ENCODE measurements at places on chromosomes 16 and 17.

- DNase-seq = no peak
Measured at GRCh38 chr16:81480606-81481206, 36.1 kb downstream of the CMIP start.

- peak; percentile 9 for DNase-seq
Measured at GRCh38 chr17:48441231-48441711, 11.3 kb upstream of the SKAP1 start.

DNA sequence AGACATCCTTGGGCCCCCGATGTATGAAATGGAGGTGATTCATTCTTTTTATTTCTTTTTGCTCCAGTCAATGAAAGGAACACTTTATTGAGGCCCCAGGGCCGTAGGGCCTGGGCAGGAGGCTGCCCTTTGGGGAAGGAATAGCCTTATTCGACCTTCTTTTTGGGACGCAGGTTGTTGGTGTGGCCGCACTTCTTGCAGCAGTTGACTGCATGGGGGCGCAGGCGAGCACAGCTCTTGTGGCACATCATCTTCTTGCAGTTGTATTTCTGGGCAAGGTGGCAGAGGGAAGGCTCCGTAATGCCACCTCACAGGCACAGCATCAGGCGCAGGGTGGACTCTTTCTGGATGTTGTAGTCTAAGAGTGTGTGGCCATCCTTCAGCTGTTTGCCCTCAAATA lies 50.9 kb downstream of the SIAH1 start:
- no peak for DNase-seq

- no peak for DNase-seq
Measured at GRCh38 chr16:85418978-85419491, 194.1 kb upstream of the GSE1 start.

DNA sequence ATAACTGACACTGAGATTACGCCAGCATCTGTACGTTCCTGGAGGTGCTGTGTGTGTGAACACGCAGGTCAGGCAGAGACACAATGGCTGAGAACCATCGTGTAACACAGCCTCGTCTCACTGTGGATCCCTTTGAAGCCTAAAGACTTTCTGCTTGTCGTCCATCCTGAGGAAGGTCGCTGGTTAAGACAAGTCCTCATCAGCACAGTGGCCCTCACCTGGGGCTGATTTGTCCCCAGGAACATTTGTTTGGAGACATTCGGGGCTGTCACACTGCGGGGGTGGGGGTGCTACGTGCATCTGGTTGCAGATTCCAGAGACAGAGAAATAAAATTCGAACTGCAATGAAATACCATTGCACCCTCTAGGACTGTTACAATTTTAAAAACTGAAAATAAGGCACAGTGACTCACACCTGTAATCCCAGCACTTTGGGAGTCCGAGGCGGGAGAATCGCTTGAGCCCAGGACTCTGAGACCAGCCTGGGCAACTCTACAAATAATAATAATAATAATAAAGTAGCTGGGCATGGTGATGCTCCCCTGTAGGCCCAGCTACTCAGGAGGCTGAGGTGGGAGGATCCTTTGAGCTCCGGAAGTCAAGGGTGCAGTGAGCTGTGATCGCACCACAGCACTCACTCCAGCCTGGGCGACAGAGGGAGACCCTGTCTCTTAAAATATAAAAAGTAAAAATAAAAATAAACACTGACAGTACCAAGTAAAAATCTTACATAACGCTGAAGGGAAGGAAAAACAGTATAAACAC lies 112.0 kb upstream of the METRNL start:
- DNase-seq = no peak

DNA sequence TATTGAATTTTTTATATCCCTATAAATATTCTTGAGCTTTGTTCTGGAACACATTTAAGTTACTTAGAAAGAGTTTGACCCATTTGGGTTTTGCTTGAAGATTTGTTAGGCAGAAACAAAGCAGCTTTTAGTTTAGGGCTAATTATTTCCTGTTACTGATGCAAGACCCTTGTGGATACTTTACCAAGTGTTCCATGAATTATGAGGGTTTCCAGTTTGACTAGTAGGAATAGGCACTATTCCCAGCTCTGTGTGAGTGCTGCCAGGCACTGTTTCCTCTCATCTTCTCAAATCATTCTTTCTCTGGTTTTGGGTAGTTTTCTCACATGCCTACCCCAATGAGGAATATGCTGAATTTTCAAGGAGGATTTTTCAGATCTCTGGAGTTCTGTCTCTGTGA lies 80.0 kb downstream of the SPACA3 start:
- DNase-seq = no peak

DNA sequence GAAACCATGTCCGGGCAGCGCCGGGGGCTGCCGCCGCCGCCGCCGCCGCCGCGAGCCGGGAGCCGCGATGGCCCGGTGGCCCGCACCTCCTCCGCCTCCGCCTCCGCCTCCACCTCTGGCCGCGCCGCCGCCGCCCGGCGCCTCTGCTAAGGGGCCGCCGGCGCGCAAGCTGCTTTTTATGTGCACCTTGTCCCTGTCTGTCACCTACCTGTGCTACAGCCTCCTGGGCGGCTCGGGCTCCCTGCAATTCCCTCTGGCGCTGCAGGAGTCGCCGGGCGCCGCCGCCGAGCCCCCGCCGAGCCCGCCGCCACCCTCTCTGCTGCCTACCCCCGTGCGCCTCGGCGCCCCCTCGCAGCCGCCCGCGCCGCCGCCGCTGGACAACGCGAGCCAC lies 587 bp downstream of the HS3ST4 start:
- DNase-seq = no peak

DNA sequence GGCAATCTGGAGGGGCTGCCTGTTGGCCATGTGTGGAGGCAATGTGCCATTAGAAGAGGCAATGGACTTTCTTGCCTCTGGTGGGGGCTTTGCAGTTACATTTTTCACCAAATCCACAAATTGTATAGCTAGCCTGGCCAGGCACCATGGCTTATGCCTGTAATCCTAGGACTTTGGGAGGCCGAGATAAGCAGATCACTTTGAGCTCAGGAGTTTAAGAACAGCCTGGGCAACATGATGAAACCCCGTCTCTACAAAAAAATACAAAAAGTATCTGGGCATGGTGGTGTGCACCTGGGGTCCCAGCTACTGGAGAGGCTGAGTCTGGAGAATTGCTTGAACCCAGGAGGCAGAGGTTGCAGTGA lies 2.7 kb upstream of the RNF112 start:
- DNase-seq = no peak

DNA sequence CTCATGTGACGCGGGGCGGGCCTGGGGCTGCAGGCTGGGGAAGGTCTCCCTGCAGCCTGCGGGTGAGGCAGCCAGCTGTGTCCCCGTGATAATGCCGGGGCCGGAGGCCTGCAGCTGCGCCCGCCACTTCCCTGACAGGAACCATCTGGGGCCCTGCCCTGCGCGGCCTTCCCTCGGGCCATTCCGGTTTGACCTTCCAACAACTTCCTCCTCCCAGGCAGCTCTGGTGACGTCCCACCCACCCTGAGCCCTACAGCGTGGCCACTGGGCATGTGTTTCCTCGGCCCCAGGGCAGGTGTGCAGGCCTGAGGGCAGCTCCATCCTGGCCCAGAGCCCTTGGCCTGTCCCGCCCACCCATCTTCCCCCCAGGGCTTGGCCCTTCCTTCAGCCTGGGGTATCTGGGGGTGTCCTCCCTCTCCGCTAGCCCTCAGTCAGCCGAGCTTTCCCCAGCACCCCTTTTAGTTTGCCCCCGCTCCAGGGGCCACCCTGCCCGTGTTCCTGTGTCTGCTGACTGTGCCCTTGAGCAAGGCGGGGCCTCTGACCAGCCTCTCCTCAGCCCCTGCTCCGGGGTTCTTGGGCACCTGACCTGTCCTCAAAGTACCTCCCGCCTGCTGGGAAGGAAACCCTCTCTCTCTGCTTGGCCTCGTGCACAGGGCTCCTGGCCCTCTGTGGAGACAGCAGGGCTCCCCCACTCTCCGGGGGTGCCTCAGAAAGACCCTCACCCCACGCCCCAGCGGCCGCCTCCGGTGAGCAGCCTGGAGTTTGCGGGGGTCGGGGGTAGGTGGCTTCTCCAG lies at the start of gene CBFA2T3:
CBFA2T3 (minus strand) TSS at position 190 of the 794 bp plus-strand sequence. CDS start 400 bp downstream, outside the sequence.
- peak; percentile 89 for DNase-seq

DNA sequence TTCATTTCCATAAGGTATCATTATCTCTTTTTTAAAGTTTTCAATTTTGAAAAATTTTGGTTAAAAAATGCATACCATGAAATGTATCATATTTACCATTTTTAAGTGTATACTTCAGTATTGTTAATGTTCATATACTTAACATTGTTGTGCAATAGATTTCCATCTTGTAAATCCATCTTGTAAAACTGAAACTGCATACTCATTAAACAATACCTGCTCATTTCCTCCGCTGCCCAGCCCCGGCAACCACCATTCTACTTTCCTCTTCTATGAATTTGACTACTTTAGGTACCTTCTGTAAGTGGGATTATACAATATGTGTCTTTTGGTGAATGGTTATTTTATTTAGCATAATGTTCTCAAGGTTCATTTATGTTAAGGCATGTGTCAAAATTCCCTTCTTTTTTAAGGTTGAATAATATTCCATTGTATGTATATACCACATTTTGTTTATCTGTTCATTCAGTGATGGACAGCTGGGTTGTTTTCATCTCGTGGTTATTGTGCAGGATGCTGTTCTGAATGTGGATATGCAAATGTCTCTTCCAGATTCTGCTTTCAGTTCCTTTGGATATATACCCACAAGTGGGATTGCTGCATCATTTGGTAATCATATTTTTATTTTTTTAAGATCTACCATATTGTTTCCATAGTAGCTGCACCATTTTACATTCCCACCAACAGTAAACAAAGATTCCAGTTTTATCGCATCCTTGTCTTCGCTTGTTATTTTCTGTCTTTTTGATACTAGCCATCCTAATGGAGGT lies 6.7 kb downstream of the CCL2 start:
- peak; percentile 58 for DNase-seq
